ENCODE measurements at places on chromosomes 4 and X.

DNA sequence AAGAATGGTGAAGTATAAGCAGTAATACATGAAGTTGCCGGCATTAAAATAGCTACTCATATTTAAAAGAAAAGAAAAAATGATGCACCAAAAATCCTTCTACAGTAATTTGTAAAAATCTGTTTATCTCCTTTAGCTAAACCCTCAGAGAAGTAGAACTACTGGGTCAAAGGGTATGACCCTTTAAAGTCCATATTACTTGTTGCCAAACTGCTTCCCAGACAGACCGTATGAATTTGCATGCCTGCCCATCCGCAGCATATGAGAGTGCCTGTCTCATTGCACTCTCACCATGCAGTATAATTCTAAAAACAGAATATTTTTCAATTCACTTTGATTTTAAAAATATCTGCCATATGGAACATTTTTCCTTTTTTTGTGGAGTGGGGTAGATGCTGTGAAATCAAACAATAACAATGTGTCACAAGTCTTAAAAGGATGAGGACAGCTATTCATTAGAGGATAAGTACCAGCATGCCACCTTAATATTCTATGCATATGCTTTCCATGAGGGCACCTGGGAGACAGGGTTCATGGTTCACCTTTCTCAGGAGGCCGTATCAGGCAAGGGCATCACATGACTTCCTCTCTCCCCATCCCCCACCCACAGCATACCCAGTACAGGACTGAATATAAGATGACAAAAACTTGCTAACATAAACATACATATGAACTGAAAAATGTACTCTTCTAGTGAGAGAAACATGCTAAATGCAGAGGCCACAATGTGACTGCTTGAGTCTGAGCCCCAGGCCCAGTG lies 17.8 kb downstream of the ZDHHC9 start:
- DNase-seq = no peak

DNA sequence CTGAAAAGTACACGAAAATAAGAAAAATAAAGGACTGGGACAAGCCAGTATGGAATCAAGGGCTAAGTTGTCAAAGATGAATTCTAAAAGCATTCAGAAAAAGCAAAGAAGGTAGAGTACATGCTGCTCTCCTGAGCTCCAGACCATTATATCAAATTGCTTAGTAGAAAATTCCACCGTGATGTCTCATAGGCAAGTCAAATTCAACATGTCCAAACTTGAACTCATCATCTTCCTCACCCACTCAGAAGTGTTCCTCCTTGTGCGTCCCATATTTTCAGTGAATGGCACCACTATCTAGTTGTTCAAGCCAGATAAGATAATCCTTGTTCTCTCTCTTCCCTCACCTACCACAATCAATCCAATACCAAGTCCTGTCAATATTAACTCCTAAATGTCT lies 37.5 kb upstream of the IL13RA2 start:
- no peak for DNase-seq

GRCh38 chrX:71098302-71098701 lies 2.7 kb downstream of the FOXO4 start:
- DNase-seq = peak; percentile 55

DNA sequence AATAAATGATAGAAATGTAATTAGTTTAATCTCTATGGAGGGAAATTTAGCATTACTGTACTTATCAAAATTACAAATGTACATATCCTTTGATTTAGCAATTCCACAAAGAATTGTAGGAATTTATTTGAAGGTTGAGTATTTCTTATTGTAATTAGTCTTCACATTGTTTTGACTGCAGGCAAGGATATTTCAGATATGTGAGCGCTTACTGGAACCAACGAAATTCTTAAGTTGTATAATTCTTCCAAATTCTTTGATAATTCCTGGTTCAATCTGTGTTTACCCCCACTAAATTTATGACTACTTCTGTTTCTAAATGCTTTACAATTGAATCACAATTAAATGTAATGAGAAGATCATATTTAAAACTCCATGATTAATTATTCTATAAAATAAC lies 26.9 kb upstream of the WWC2 start:
- DNase-seq = no peak

DNA sequence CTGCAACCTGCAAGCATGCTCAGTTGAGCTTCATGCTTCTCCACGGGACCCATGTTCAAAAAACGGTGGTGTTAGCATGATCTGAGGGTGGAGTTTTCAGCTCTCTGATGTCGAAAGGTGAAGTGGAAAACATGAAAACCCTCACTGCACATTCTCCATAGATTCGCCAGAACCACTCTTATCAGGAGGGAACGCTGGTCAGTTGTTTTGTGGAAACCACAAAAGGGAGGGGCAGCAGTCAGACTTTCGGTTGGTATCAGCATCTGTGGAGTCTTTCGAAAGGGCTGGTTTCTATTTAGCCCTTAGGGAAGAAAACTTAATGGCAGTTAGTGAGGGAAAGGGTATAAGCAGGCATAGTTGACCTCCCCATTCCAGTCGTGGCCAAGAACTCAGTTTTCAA lies 12.6 kb downstream of the PPA2 start:
- DNase-seq = no peak

- DNase-seq = no peak
These were observed 10.1 kb downstream of the SH3D19 start for GRCh38 chr4:151315212-151315886.

GRCh38 chr4:46323891-46324416 lies 66.0 kb downstream of the GABRA2 start:
- DNase-seq = no peak

DNA sequence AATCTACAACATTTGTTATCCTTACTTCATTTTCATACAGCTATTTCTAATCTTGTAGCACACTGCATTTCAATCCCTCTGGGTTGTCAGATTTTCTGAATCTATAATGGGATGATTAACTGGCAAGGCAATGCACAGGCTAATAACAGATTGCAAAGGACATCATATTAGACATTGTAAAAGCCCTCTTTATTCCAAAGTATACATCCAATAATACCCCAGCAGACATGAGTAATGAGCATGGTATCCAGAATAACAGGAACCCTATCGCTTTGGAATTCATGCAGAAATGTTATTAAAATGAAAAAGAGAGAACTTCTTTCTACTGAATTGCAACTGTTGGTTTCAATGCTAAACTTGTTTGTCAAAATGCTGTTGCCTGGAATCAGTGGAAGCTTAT lies 122.9 kb downstream of the C4orf33 start:
- DNase-seq = no peak

GRCh38 chrX:103878466-103879122 lies 46.5 kb upstream of the RAB9B start:
- no peak for DNase-seq

DNA sequence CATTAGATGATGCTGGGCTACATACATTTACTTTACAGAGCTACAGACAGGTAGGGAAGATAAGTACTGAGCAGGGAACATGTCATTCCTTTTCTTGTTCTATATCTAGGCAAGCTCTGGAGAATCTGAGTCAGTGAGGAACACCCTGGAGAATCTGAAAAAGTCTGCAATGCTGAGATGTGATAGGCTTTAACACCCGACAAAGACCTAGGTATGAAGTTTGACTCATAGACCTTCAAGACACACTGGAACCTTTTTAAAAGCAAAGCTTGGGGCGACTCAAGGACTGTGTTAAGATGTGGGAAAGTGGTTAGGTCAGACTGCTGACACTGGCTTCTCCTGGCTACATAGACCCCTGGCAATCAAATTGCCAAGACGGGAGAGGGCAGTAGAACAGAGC lies 42.8 kb downstream of the OSTC start:
- no peak for DNase-seq

DNA sequence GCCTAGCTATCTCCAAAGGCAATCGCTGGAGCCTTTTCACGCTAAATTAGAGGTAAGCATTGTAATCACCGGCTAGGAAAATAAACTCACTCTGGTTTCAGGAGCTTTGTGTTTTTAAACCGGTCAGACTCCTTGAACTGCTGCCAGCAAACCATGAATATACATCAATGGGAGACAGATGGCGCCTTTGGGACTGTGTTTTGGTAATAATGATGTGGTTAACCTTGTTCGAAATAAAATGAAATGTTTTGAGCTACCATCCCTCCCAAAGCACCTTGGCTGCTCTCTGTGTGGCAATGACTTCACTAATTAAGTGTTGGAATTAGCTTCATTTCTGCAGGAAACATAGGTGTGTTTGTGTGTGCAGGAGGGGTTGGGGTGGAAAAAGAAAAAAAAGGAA lies 65.3 kb downstream of the CLNK start:
- no peak for DNase-seq

All from activated CD4-positive, alpha-beta T cell treated with anti-CD3 and anti-CD28 coated beads, Interleukin-2, amount 50 U/mL, for 24 hours (primary cell).